Islet precursor cell (in vitro differentiated cells): ENCODE measurements at places on chromosomes 4 and X.

DNA sequence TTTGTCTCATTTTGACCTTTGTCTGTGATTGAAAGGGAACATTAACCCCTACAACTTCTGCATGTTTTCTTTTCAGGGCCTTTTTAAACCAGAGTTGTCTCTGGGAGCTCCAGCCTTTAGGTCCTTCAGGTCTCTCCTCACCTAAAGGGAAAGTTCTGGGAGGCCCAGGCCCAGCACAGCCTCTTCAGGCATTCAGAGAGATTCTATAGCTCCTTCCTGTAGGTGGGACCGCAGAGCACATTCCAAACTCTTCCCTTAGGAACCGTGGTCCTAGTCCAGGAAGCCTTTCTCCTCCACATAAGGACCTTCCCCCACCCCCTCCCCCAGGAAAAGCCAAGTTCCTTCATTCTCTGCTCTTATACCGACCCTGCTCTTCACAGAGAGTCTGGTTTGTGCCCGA is 14.9 kb downstream of the NKX6-1 start:
- DNase-seq: no peak

GRCh38 chr4:41887821-41888686 is 47.2 kb upstream of the TMEM33 start:
- no peak for DNase-seq

DNA sequence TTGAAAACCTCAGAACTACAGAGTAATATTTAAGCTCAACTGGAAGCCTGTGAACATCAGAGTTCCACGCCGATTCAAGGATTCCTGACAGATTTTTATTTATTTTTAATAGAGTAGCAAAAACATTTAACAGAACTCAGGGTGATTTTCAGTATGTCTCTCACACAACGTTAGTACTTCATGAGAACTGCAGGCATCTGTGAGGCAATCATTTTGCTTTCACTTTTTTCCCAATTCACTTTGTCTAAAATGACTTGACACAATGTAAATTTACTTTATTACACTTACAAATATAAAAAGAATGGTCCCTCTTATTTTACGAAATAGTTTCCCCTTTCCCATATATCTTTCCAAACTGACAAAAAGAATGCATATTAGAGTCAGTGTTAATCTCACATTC is 869.5 kb upstream of the EPHA5 start:
- no peak for DNase-seq

DNA sequence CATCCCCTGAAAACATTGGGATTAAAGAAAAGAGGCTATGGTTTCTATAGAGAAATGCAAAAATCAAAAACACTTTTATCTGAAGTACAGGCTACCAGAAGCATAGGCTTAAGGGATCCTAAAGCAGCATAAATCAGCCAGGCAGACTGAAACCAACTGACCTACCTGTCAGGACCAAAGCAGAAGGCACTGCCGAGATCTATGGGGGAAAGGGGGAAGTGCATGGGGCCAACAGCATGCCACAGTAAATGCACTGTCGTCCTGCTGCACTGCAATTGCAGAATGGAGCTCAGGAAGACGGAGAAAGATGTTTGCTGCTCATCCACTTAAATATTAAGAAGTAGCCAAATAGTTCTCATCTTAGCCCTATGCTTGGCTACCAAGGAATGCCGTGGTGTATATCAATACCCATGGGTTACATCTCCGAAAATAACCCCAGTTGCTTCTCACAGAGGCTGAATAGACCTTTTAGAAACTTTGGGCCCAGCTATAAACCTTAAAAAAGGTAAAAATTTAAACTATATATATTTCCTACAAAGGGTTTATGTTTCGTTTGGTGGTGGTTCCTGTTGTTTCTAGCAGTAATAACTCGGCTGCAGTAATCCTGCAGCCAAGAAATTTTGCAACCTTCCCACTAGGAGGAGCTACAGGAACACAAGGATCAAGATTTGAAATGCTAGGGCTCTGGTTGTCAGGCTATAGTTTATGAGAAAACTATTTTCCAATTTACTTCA is 312.2 kb upstream of the DIAPH2 start:
- no peak for DNase-seq

- no peak for DNase-seq
Observed at GRCh38 chr4:165077034-165077578, 23.4 kb downstream of the TRIM75 start.

DNA sequence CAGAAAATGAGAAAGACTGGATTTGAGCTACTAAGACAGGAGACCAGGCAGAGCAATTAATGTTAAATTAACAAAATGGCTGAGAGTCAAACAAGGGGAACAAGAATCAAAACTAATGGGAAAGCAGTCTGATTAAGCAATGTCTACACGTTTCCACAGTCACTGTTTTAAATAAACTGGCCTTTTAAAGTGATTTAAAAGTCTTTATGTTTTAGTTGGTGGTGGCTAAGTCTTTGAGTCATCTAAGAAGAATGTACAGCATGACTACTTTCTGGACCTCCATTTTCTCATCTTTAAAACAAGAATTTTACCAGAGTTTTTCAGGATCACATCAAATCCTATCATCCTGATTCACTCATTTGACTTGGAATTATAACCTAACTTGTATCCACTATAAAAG is 233.8 kb downstream of the ENOX2 start:
- DNase-seq: no peak

GRCh38 chr4:78938868-78939666 is at the start of gene PAQR3:
Gene PAQR3 (minus strand): TSS chr4:78939438. CDS start chr4:78939224, 214 bp downstream.
- peak; percentile 91 for DNase-seq

- DNase-seq: no peak
Observed at GRCh38 chrX:104707042-104707441, 141.0 kb downstream of the IL1RAPL2 start.

DNA sequence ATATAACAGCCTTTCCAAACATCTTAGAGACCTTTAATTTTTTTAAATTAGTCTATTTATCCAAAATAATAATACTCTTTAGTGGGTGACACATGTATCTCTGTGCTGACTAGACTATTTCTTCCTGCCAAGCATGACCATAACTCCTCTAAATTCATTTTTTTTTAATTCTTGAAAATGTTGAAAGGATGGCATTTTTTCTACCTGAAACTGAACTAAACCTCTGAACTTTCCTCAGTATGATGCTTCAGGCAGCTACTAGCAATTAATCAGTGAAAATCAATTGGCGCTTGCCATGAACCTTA is 42.4 kb upstream of the PDLIM5 start:
- DNase-seq: no peak

- DNase-seq: peak; percentile 99
Observed at GRCh38 chr4:85474818-85475630, at the start of gene ARHGAP24. Gene ARHGAP24 (plus strand): TSS chr4:85475150.

GRCh38 chr4:122005064-122005755 is 53.4 kb upstream of the TRPC3 start:
- DNase-seq: no peak

DNA sequence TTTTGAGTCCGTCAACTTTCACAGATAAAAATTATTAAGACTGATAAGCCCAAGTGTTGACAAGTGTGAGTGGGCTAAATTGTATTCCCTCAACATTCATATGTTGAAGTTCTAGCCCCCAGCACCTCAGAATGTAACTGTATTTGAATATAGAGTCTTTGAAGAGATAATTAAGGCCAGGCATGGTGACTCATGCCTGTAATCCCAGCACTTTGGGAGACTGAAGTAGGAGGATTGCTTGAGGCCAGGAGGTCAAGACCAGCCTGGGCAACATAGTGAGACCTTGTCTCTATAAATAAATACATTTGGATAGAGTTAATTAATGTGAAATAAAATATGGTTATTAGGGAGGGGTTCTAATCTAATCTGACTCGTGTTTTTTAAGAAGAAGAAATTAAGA is 29.7 kb upstream of the SLC25A4 start:
- DNase-seq: no peak

GRCh38 chr4:78737035-78737434 is 39.1 kb upstream of the BMP2K start:
- DNase-seq: no peak

DNA sequence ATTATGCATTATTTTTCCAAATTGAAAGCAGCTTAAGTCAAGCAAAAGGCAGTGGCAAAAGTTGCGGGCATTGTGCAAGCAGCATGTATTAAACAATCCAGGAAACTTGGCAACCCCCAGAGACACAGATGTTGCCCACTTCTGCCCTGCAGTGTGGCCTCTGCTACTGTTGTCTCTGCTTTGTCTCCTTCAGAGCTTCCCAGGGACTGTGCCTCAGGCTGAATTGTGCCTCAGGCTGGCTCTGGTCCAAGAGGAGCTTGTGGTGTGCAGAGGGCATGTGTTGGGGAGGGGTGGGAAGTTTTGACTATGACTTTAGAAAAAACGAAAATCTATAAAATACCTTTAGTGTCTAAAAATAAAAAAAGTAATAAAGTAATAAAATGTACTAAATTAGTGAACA is 201.4 kb downstream of the CCSER1 start:
- DNase-seq: peak; percentile 79

DNA sequence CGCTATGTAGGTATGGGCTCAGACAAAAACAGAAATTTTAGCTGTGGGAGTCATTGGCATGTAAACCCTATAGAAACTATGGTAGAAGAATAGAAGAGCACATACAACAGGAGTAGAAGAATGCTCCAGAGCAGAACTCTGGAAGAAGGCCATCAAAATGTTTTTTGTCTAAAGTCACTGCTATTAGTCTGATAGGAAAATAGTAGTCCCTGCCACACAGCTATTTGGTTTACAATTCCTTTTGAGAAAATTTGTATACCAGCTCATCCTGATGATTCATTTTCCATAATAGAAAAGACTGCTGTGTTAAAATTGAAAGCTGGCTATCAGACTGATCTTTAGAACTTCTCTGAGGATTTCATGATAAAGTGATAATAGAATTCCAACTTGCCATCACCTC is 32.8 kb upstream of the ADAD1 start:
- no peak for DNase-seq

DNA sequence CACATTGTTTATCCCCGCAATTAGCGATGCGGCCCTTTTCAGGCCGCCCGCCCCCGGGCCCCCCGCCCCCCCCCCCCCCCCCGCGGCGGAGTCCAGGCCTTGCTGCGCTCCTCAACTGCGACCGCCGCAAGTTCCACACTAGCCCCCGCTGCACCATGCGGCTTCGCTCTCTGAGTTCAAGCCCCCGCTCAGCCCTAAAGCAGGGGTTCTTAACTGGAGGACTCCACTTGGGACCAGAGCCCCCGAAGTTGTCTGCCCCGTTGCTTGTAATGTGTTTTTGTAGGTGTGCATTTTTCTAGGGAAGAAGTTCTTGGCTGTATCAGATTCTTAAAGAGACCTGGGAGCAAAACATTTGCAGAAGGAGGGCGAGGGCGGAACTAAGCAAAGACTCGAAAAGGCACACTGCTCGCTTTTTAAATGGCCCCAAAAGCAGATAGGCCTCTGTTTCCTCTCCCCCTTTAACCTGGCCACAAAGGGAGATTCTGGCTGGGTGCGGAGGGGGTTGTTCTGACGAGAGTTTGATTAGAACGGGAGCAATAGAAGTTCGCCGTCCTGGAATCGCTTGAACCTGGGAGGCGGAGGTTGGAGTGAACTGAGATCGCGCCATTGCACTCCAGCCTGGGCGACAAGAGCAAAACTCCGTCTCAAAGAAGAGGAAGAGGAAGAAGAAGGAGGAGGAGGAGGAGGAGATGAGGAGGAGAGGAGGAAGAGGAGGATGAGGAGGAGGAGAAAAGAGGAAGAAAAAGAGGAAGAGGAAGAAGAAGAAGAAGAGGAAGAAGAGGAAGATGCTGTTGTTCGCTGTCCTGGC is 2.3 kb upstream of the MSX1 start:
- no peak for DNase-seq

DNA sequence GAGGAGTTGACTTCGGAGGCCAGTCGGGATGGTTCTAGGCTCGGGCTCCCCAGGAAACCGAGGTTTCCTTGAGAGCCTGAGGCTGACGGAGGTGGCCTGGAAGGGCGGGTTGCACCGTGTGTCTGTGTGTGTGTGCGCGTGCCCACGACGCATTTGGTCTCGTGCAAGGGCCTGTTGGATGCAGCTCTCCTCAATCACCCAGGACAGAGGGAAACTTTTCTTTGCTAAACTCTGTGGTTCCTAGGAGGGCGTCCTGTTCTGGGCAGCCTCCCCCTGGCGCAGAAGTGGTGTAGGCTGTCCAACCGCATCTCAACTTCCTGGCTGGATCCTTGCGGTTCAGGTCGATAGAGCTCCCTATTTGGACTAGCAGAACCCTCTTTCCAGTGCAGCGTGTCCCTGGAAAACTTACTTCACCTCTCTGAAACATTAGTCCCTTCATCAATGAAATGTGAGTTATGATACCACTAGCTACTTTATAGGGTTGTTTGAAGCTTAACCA is 973 bp downstream of the STK32B start:
- DNase-seq: no peak

- no peak for DNase-seq
Observed at GRCh38 chr4:128335541-128335940, 47.9 kb upstream of the PGRMC2 start.
